T1000 (cell line): ENCODE measurements at places on chromosomes 16 and 17.

GRCh38 chr17:37067555-37068111 is 118.9 kb downstream of the AATF start:
- DNase-seq, result peak; percentile 74

- DNase-seq, result no peak
These were observed 17.5 kb downstream of the TMEM132E start for GRCh38 chr17:34596920-34597319.

- DNase-seq, result no peak
These were observed 8.5 kb downstream of the HS3ST3A1 start for GRCh38 chr17:13593021-13593751.

- no peak for DNase-seq
These were observed 193.6 kb downstream of the MAP2K6 start for GRCh38 chr17:69608141-69608540.

- no peak for DNase-seq
These were observed 420 bp upstream of the KRTAP17-1 start for GRCh38 chr17:41315814-41316445.

- DNase-seq, result no peak
These were observed 16.4 kb downstream of the DHODH start for GRCh38 chr16:72024862-72025382.

DNA sequence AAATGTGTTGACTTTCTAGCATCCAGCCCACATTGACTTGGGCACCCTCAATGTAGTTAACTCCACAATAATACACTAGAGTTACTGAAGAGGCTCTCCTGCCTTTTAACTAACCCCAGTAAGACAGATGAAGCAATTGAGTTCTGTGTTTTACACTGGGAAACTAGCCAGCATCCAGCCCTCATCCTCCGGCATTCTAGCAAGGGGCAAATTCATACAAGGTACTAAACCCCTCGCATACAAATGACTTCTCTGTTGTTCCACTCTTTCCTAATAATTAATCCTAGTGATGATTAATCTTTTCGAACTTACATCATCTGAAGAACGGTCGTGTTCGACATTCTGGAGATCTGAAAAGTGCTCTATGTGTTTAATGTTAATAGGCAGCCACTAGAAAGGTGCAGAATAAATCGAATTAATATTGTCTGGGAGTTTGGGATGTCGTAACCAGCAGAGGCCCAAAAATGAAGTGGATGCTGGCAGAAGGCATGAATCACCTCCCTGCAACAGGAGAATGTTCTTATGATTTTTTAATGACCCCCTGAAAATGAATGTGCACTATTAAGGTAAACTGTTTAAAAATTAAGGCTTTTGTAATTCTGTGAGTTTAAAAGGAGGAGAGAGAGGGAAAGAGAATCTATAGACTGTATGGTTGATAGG is 249.4 kb downstream of the SNX29 start:
- no peak for DNase-seq

DNA sequence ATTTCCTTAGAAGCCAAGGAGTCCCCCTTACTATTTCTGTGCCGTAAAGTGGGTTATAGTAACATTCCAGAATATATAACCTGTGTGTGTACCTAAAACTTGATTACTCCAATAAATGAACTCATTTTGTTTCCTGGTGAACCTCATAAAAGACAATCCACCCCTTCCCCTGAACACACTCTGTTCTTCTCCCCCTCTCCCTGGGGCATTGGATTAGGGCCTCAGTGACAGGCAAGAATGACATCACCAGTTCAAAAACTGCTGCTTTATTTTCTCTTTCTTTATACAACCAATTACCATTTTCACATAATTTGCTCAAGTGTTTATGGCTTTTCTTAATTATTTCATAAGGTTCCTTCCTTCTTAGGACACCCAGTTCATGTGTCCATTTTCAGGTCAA is 17.4 kb downstream of the AARSD1 start:
- DNase-seq, result no peak

DNA sequence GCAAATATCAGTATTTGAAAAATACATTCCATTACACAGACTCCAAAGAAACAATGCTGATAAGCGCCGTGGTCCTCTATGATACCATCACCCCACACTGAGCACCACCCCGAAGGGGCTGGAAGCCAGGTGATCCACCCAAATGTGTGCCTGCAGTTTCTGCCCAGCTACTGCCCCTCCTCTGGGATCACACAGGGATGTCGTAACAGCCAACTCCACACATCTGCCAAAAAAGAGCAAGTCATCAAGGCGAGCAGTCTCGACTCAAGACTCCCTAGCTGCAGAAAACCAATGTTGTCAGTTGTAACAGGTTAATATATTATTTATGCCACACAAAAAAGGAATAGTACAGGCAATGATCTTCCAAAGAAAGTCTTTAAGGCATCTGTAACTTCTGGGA is 21.0 kb downstream of the CYB5D2 start:
- DNase-seq, result no peak

- no peak for DNase-seq
These were observed 50.6 kb downstream of the SPECC1 start for GRCh38 chr17:20059728-20060188.

DNA sequence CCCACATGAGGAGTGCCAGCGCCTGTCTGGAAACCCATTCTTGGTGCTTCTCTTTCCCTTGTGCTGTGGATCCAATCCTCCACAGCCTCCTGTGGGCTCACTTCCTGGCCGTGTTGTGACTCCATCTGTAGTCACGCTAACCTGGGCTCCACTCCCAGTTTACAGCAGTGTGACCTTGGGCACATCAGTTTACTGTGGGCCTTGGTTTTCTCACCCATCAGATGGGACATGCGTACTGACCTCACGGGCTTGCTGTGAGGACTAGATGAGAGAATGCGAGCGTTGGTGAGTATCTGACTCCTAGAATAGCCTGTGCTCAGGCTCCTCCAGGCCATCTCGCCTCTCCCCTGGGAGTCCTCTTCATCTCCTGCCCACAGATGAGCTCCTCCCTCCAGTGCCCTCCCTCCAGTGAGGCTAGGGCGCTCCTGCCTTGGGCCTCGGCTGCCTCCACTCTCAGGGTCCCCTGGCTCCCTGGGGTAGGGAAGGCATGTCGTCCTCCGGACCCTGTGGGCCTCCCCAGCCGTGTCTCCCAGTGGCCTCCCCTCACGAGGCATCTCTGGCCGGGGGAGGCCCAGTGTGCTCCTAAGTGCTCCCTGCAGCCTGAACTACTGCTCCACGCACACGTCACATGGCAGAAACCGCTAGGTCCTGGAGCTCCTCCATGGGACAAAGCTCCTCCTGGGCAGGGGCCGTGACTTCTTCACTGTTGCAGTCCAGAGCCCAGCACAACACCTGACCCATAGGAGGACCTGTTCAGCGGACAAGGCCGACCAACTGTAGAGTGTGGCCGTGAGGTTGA is 5.2 kb upstream of the FOXJ1 start:
- DNase-seq, result no peak

DNA sequence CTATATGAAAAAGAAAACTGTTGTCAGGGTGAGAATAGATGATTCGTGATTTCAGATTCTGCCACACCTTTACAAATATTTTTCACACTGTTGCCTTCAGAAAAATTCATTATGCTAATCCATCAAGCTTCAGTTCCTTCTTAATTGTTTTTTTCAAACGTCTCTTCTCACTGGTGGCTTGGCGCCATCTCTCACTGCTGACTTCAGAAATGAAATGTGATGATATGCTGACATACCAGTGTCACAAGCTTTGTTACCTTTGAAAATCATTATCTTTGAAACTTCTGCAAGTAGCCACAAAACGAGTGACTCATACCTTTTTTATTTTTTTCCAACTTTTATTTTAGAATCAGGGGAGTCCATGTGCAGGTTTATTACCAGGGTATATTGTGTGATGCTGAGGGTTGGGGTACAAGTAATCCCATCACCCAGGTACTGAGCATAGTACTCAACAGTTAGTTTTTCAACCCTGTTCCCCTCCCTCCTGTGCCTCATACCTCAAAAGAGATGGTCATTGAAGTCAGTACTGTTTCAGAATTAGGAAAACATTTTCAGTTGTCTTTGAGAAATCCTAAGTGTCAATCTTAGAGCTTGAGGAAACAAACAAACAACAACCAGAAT is 14.0 kb upstream of the KRT222 start:
- no peak for DNase-seq

DNA sequence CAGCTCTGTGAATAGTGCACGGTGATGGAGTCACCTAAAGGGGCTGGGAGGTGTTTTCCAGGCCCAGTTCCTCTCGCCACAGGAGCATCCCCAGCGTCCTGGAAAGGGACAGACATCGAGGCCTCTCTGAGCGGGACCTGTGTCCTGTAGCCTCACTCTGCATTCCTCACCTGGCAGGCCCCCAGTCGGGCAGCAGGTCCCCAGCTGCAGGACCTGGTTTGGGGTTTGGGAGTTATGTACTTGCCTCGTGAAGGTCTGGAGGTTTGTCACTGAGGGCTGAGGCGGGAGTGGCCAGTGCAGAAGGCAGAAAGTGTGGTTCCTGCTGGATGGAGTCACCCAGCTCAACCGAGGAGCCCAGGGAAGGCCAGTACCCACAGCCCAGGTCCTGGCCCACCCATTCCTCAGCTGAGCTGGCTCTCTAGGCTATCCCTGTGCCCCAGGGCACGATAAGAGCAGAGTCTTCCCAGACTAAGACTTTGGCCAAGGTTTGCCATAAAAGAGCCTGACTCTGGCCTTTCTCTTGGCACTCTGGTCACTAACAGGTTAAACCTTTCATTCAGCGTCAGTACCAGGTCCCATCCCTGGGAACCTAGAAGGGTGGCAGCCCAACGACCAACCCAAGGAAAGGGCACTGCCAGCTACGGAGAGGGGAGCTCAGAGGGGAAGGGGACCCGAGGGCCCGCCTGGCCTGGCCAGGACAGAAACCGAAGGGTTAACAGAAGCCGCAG is 24.4 kb downstream of the TBX4 start:
- no peak for DNase-seq

- no peak for DNase-seq
These were observed 23.8 kb downstream of the ARHGAP17 start for GRCh38 chr16:24991349-24991748.

DNA sequence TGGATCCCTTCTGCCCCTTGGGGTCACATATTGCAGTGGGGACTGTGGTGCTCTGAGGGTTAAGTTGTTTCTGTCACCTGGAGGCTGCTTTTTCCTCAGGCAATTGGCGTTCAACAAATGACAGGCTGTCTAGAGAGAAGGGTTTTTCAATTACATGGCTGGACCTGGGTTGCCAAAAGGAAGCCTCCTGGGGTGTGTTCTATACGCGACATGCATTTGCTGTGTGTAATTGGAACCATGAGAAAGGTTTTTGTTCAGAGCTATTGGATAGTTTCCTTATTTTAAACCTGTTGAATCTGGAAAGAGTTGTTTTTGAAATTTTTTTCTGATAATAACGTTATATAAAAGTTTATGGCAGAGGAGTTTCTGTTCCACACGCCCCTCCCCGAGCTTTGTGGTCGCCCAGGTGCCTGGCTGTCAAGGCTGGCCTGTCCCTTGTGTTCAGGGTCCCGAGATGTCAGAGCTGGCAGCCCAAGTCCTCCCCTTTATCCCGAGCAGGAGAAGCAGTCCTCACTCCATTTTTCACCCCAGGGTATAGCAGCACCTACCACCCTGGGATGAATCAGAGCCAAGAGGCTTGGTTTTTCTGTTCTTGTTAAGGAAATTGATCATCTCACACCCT is 26.1 kb upstream of the ZNF750 start:
- no peak for DNase-seq

DNA sequence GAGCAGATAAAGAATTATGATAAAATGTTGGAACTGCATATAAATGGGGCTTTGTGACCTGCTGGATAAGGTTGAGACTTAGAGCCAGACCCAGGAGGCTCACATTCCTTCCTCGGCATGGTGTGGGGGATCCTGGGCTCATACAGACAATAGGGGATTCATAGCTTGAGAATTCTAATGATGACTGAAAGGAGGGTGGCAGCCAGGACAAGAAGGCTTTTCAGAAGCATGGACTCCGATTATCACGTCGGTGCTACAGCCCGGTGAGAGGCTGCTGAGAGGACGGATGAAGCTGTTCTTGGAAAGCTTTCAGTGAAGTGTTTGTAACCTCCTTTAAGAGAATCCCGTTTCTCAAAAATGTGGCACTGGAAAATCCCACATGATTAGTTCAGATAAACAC is 167.2 kb downstream of the ANKFN1 start:
- DNase-seq, result no peak

DNA sequence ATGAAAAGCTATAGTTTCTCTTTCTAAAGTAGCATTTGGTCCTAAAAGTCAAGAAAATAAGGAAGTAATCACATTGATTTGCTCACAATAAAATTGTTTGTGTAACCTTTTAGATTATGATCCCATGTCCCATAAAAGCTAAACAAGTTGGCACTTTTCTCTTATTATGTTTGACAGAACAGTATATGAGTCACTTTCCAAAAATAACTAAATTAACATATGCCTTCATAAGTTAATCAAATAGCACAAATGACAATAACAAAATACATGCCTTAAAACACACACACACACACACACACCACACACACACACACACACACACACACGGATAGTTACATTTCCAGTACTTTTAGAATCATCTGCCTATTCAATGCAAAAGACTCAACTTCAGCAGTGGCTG is 2.8 kb downstream of the MED13 start:
- no peak for DNase-seq

GRCh38 chr16:66058172-66058691 is 308.3 kb upstream of the CDH5 start:
- no peak for DNase-seq

DNA sequence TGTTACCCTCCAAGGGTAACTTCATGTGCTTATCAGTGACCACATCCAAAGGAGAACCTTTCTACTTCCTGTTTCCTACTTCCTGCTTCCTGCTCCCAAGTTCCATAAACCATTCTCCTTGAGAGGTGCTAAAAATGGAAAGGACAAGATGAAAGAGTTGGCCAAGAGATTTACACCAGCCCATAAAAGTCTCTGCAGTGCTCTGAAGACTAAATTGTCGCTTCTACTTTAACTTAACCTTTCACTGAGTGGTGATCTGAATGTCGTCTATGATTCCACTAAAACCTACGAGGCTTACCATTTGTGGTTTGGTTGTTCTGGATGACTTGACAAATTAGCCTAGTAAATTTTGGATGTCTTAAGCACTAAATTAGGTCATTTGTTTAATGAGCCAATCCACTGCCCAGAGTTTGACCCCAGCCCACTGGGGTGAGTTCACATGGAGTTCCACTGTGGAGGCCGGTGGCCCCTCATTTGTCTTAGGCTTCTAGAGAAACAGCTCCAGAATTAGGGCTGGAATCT is 333.1 kb downstream of the FOXL1 start:
- no peak for DNase-seq

GRCh38 chr17:72189768-72190593 is 69.2 kb downstream of the SOX9 start:
- DNase-seq, result no peak

DNA sequence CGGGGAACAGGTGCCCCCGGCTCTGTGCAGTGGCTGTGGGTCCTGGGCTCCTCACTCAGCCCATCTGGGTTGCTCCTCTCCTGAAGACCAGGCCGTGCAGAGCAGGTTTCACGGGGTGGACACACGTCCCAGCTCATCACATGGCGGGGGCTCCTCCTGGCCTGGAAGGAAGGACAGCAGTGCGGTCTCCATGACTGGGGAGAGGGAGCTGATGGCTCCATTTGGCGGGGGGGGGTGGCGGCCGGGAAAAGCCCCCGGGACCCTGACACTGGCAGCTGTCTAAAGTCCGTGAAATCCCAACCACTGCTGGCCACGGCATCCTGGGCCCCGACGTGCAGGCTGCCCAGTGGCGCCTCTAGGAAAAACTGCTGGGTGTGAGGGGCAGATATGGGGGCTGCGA is 19.0 kb downstream of the SOX8 start:
- no peak for DNase-seq

- no peak for DNase-seq
These were observed 32.0 kb downstream of the SOX8 start for GRCh38 chr16:1013593-1013900.

- no peak for DNase-seq
These were observed 14.0 kb downstream of the MYO1D start for GRCh38 chr17:32862940-32863339.

GRCh38 chr16:82016964-82017363 is 5.7 kb upstream of the SDR42E1 start:
- no peak for DNase-seq
